Stimulated activated CD4-positive, alpha-beta T cell treated with anti-CD3 and anti-CD28 coated beads, Interleukin-4, amount 100 ng/mL, for 4 hours (primary cell): ENCODE measurements at places on chromosomes 4 and X.

- DNase-seq, result no peak
Observed at GRCh38 chr4:76704133-76704881, 193.6 kb downstream of the SOWAHB start.

GRCh38 chr4:37964734-37965457 lies 4.7 kb downstream of the PTTG2 start:
- DNase-seq, result no peak

DNA sequence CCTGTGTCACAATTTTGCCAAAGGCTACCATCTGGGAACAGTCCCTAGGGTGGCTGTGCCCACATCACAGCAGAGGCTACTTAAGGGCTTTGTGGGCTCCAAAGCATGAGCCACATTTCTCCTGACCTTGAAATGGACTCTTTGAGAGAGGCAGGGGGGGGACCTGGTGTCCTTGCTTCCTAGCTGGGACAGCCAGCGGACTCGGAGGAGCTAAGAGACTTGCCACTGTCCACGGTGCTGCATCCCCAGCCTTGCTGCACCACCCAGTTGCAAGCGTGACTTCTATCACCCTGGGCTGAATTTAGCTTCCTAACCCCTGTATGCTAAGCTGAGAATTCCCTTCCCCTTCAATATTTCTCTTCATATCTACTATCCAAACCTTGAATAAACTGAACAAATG lies 99.0 kb downstream of the PHKA2 start:
- DNase-seq, result no peak

- no peak for DNase-seq
Observed at GRCh38 chr4:63814171-63814964, 594.9 kb downstream of the TECRL start.

- DNase-seq, result no peak
Observed at GRCh38 chr4:128516301-128516969, 228.8 kb upstream of the PGRMC2 start.

DNA sequence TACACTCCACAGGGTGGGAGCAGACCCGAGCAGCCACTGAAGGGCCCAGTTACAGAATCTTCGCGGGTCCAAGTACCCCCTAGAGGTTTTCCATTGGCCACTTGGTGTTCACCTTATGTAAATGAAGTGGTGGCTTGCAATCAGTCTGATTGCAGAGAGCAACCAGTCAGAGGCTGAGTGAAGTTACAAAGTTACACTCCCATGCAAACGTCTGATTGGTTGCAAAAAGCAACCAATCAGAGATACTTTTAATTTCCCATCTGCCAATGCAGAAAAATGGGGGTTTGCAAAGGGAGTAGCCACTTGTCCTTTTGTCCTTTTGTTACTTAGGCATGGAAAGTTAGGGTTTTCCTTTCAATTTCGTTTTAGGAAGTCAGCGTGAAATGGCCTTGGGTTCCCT lies 27.0 kb upstream of the NKAP start:
- no peak for DNase-seq

GRCh38 chr4:4642496-4643000 lies 100.7 kb upstream of the STX18 start:
- no peak for DNase-seq

DNA sequence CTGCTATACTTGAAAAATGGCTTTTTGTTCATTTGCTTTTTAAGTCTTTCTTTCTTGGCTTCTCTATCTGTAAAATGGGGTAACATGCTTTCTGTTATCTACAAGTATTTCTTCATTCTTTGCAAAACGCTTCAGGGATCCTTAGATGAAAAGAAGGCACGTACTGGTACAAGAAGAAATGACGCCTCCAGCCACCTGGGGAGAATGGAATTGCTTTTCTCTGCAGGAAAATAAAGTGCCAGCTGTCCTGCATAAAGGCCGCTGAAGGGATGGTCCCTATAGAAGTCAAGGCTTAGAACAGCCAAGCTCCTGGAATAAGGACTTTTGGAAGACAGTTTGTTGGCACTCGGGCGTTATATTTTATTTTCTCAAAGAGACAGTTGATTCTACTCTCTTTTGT lies 210.8 kb upstream of the RASGEF1B start:
- no peak for DNase-seq

DNA sequence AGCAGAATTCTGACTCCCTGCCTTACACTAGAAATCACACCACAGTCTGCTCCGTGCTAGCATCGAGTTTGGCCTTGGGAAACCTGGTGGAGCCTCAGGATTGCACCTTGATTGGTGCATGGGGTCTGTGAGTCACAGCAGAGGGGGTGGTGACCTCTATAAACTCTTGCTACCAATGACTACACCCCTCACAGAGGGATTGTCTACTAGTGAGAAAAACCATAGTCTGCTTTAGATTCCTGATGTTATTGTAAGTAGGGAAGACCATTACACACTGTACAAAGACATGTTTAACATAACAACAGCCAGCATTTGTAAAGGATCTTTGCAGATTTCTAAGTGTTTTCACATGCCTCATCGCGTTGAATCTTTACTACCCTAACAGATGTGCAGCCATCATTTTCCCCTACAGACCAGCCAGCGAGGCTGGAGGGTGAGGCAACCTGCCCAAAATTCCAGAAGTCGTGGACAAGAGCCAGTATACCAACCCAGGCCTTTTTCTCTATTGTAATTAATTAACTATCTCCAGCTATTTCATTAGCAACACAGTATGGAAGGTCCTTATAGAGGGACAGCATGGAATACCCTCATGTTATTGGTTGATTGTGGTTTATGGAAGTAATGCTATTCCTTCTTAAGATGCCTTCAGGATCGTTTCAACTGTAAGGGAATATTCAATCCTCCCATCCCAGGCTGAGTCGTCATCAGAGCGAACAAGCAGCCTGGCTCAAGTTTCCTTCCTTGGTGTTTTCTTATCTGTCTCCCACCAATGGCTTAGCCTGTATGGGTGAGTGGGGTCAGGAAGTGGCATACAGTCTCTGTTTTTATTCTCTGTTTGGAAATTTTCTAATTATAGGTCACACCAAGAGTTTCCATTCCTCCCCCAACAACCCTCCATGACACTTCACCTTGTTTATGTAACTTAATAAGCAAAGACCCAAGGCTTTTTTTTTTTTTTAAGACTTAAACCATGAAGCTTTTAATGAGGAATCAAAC lies 55.9 kb upstream of the KDR start:
- no peak for DNase-seq

DNA sequence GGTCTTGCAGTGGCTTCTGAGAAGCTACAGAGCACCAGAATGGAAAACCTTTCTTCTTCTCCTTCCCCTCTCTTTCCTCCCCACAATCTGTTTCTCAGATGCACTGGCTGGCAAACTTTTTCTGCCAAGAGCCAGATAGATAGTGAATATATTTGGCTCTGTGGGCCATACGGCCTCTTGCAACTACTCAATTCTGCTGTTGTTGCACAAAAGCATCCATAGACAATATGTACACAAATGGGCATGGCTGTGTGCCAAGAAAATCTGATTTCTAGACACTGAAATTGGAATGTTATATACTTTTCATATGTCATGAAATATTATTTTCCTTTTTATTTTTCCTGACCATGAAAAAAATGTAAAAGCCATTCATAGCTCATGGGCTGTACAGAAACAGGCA lies 3.1 kb downstream of the PHEX start:
- DNase-seq, result no peak

DNA sequence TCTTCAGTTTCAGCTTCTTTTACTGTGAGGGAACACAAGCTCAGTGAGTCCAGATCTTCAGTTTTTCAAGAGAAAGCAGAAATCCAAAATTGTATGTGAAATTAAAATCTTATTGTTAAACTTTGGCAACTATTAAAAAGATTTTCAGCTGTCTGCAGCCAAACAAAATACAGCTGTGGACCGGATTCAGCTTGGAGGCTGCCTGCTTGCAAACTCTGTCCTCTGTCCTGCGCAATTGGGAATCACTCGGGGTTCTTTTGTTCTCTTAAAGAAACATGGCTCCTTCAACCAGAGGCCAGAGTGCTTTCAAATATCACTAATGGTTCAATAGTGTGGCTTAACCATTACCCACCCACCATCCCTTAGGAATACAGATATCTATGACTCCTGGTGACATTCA lies 201.2 kb downstream of the CHIC2 start:
- DNase-seq, result no peak

DNA sequence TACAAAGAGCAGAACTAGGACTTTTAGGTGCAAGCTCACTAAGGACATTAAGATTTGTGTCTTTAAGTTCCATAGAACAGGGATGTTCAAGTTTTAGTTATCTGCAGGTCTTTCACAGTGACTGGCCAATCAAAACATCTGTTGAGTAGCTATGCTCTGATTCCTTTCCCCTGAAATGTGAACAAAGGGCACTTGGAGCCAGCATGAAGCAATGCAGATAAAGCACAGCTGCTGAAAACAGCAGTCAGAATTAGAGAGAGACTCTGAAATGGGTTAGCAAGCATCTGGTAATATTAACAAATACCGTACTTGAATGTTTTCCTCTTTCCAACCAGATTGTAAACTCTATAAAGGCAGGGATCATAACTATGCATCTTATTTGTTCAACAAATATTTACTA lies 276.9 kb downstream of the RAB28 start:
- no peak for DNase-seq

DNA sequence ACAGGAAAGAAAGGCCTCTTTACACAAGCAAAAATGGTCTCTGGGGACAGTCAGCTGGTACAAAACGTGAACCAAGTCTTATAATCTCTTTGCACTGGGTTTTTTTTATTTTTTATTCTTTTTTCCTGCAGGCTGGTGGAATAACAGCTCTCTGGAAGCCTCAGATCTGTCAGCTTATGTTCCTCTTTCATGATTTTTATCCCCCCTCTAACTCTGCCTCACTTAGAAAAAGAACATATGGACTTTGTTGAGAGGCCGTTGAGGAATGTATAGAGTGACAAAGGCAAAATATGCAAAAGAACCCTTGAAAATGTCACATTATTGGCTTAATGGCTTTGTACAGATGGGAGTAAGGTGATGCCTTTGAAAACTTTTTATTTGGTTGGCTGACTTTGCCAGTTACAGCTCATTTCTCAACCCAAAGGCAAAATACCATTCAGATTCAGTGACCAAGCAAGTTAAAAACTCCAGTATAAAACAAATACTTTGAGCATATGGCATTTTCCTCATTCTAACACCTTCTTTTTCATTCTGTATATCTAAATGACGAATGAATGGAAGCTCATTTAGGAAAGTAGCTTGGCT lies 111.1 kb downstream of the RNF150 start:
- DNase-seq, result no peak

DNA sequence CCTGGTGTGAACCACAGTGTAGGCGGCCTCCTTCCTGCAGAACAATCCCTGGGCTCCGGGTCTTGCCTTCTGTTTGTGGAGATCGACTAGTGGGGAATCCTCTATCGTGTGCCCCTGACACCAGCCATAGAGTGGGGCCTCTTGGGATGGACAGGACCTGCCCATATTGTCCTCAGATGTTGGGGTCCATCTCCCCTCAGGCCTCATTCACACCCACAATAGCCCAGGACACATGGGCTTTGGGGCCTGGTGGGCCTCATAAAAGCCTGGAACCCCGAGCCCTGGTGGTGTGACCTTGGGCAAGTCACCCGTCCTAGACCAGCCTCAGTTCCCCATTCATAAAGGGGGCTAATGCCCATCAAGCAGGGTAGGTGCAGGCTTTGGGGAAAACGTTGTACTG lies 13.2 kb upstream of the GAGE10 start:
- DNase-seq, result no peak

GRCh38 chr4:152901205-152901604 lies 34.9 kb upstream of the FHDC1 start:
- DNase-seq, result no peak

DNA sequence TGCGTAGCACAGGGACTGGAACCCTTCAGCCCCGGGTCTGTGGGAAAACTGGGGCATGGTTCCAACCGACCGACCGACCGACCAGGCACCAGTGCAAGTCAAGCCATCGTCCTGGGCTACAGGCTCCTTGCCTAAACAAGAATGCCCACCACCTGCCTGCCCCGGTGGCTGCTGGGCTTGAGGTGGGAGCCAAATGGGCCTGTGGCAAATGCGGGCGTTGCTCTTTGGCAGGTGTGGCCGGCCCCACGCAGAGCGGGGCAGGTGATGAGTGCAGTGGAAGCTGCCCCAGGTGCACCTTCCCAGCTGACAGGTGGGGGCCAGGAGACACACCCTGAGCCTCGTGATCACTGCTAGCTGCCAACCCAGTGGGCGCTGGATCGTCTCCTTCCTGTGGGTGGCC lies 77.9 kb downstream of the MTMR1 start:
- no peak for DNase-seq

DNA sequence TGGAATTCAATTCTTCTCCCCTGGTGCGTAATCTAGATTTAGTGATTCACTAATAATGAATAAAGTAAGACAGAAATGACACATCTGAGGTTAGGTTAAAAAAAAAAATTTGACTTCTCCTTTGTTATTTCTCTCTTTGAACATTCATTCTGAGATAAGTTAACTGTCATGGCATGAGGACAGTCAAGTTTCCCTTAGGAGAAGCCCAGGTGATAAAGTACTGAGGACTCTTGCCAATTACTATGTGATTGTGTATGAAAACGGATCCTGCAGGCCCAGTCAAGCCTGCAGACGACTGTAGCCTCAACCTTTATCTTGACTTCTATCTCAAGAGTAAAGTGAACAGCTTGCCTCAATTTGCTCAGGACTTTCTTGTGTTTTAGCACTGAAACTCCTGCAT lies 293.2 kb downstream of the PRR32 start:
- no peak for DNase-seq

GRCh38 chrX:48751343-48751742 lies 10.2 kb upstream of the GLOD5 start:
- no peak for DNase-seq

- DNase-seq, result no peak
Observed at GRCh38 chrX:140292188-140292587, 212.7 kb downstream of the SOX3 start.

- DNase-seq, result no peak
Observed at GRCh38 chrX:10158279-10159144, 1.7 kb downstream of the CLCN4 start.

DNA sequence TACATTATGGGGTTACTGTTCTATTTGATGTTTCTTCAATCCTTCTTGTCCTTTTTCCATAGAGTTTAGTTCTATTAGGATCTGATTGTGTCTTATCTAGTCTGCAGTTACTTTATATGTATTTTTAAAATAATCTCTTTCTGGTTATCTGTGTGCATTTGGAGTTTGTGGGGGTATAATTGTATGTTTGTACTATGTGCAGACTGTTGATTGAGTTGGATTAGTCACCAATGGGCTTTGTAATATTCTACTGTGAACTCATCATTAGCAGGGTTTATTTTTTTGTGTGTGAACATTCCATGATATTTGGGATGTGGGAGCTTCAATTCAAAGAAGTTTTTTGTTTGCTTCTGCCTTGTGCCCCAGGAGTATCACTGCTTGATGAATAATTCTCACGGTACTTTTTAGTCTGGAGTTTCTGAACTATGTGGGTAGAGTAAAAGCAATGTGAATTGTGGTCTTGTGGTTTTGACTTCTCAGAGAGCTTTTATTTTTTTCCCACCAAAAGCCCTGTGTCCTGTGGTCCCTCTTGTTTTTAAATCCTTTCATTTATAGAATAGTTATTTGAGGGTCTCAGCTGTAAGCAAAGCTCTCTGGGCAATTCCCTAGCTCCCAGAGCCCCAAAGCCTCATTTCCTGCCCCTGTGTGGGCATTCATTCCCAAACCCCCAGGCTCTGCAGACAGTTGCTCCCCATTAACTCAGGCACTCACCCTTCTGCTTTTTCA lies 127.8 kb downstream of the PHKA2 start:
- DNase-seq, result no peak
